Left ventricle myocardium inferior (tissue), 1 donor: ENCODE measurements at places on chromosomes 1 and 21. TPM values are rescaled to one million over a fixed set of nuclear protein-coding genes. Genes with fewer than 3 reads are reported as not detected.

OR2AK2 gene
- total RNA-seq = not detected

OR2M3 gene
- total RNA-seq = not detected

DNA sequence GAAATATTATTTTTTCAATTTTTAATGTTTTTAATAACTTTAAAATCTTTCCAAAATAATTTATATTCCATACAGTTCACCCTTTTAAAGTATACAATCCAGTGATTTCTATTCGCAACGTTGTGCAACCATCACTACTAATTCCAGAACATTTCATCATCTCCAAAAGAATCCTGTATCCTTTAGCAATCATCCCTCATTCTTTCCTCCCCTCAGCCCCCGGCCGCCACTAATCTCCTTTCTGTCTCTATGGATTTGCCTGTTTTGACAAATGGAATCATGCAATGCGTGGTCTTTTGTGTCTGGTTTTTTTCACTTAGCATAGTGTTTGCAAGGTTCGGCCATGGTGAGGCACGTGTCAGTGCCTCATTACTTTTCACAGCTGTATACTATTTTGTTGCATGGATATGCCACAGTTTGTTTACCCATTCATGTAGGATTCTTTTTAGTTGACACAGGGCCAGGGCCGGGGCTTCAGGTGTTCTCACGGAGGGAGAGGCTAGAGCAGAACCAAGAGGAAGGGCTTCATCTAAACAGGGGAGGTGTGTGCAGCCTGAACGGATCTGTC lies 40.6 kb upstream of the ZBTB40 start:
- no peaks in the 10 kb centered on the region for H3K4me1 ChIP-seq
- H3K4me3 ChIP-seq = no peak overlapping the region
- DNase-seq = no peak
- H3K27ac ChIP-seq = no peak overlapping the region
- H3K27me3 ChIP-seq = peaks cover 22% of the 10 kb centered on the region
- no peaks in the 10 kb centered on the region for H3K36me3 ChIP-seq

SLFNL1 gene
- 0.16 TPM for total RNA-seq

RGS18 gene
- total RNA-seq = 0.71 TPM

SH3BGR gene
- total RNA-seq = 103 TPM

DNA sequence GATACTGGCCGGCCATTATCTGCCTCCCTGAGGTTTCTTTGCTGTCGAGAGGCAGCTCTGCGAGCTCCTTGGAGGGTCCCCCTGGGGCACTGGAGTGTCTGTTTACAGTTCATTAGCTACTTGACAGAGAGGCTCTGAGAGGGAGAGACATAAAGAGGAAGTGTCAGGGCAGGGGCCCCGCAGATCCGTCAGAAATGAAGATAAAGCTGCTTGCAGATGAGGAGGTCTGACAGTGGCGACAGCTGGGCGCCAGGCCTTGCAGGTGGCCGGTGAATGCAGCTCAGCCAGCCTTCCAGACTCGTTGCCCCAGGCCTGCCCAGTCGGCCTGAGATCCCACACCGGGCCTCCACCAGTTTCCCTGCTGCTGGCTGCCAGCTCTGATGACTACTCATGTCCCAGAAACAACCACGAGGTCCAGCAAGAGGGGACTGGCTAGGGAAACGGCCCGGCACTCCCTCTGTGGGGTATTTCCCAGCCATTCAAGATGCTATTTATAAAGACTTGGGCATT lies 84.7 kb downstream of the DISP3 start:
- no peaks in the 10 kb centered on the region for H3K4me1 ChIP-seq
- peaks cover 93% of the 10 kb centered on the region for H3K27me3 ChIP-seq
- no peak for DNase-seq
- no peaks in the 10 kb centered on the region for H3K36me3 ChIP-seq

WDR47 gene
- total RNA-seq = 20.0 TPM

PTP4A2 gene
- 203 TPM for total RNA-seq

- DNase-seq = no peak
- H3K27ac ChIP-seq = no peak overlapping the region
- no peaks in the 10 kb centered on the region for H3K4me1 ChIP-seq
- H3K27me3 ChIP-seq = peaks cover 22% of the 10 kb centered on the region
Observed at GRCh38 chr1:53608071-53608470, 130.9 kb downstream of the GLIS1 start.

CA6 gene
- not detected for total RNA-seq

GRCh38 chr1:69433073-69433472 lies 134.6 kb upstream of the LRRC7 start:
- H3K27me3 ChIP-seq = peaks cover 7% of the 10 kb centered on the region
- H3K36me3 ChIP-seq = no peaks in the 10 kb centered on the region
- no peak for DNase-seq
- H3K4me3 ChIP-seq = no peak overlapping the region
- no peaks in the 10 kb centered on the region for H3K4me1 ChIP-seq

DNA sequence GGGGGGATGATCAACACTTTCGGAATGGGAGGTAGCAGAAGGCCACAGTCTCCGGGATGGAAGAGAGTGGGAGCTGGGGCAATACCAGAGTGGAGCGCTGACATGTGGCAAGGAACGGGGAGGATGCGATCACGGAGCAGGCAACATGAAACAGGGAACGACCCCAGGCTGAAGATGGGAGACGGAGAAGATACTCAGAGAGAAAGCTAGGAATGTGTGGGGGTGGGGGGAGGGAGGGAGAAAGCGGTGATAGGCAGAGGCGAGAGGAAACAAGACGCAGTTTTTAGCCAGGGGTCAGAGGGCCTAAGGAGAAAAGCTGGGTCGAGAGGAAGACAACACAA lies 577 bp downstream of the RAB3GAP2 start:
- peaks cover 4% of the 10 kb centered on the region for H3K27me3 ChIP-seq
- H3K4me1 ChIP-seq = peaks cover 62% of the 10 kb centered on the region
- H3K4me3 ChIP-seq = peak overlapping the region; percentile 95
- no peak for DNase-seq
- H3K27ac ChIP-seq = peak overlapping the region; percentile 88

- no peak overlapping the region for H3K27ac ChIP-seq
- H3K27me3 ChIP-seq = no peaks in the 10 kb centered on the region
- H3K4me1 ChIP-seq = no peaks in the 10 kb centered on the region
- DNase-seq = no peak
- no peaks in the 10 kb centered on the region for H3K36me3 ChIP-seq
- H3K4me3 ChIP-seq = no peak overlapping the region
Observed at GRCh38 chr1:71676979-71677925, 596.4 kb upstream of the ZRANB2 start.

GRCh38 chr1:24309762-24310485 lies 9.2 kb upstream of the GRHL3 start:
- H3K36me3 ChIP-seq = no peaks in the 10 kb centered on the region
- no peak overlapping the region for H3K27ac ChIP-seq
- no peak overlapping the region for H3K4me3 ChIP-seq

DNA sequence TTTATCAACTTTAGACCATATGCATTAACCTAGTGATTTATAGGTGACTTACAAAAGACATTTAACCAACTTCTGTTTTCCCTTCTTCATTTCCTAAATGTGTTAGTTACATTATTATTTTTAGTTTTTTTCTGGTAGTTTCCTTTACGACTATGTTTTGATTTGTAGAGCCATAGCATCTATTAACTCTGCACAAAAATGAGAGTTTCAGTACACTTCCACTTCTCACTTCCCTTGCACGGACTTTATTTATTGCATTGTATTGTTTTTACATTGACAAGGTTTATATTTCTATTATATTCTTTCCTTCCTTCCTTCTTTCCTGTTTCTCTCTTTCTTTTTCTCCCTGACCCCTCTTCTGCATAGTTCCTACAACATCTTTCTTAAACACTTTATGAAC lies 14.7 kb downstream of the PKN2 start:
- no peak overlapping the region for H3K4me3 ChIP-seq
- no peak overlapping the region for H3K27ac ChIP-seq
- H3K27me3 ChIP-seq = no peaks in the 10 kb centered on the region
- DNase-seq = no peak
- H3K4me1 ChIP-seq = peaks cover 63% of the 10 kb centered on the region

TMOD4 gene
- total RNA-seq = not detected

DNA sequence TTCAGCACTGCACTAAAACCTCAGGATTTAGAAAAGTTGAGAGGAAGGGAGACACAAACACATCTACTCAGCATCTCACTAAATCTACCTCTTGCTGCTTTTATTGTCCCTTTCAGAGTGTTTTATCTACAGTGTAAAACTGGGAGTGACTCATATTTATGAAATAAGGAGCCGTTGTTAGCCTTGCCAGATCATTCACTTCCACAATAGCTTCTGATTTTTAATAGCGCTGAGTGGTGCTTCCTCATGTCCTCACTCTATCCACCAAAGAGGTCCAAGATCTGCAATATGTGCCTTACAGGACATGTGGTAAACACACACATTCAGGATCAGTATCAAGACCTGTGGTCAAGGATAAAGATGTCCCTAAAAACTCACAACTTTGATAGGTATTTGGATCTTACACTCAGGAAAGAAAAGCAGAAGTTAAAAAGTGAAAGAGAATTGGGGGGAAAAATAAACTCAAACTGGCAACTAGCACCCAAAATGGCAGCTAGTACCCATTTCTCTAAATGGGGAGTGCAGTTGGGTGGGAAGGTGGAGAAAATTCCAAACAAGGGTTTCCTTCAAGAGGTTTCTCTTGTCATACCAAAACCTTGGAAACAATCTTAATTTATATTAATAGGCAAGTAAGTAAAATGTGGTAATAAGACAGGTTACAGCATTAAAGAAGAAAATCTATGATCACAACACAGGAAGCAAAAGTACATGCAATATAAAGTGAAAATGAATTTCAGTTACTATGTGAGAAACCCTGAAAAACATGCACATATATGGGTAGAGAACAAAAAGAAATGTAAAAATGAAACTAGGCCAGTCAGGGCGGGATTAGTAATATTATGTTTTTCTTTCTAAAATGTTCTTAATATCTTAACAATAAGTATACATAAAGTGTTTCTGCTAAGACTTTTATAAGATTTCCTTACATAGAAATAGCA lies 15.9 kb downstream of the DUSP10 start:
- H3K27me3 ChIP-seq = no peaks in the 10 kb centered on the region
- H3K4me1 ChIP-seq = peaks cover 71% of the 10 kb centered on the region
- DNase-seq = no peak

DNA sequence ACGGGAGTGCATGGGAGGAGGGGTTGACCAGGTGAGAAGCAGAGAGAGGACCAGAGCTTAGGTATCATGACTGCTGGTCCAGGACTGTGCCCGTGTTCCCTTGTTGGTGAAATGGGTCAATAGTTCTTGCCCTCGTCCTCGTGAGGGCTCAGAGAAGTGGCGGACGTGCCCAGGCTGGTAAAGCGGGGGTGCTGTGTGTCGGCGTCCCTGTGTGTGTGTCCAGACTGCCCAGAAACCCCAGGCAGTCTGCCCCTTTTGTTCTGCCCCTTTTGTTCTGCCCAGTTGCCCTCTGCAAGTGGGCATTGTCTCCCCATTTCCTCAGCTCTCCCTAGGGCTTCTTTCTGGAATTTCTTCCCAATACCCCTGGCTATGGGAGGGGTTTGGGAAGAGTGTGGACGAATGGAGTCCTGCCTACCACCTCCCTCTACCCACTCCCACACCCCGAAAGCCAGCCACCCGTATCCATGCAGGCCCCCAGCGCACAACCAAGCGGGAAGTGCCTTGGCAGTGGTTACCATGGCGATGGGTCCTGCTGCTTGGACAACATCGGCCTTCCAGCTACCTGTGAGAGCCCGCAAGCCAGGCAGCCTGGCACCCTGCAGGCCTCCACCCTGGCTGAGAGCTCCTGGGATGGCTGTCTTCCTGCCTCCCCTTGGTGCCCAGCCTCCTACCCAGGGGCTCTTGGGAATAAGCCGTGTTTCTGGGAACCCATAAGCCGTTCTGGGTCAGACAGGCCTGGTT lies 34.7 kb downstream of the ACOT11 start:
- H3K36me3 ChIP-seq = peaks cover 2% of the 10 kb centered on the region
- no peak overlapping the region for H3K4me3 ChIP-seq
- no peaks in the 10 kb centered on the region for H3K27me3 ChIP-seq
- no peak for DNase-seq
- peaks cover 94% of the 10 kb centered on the region for H3K4me1 ChIP-seq

GRCh38 chr1:109199710-109200109 lies 14.0 kb upstream of the SARS1 start:
- DNase-seq = no peak
- no peaks in the 10 kb centered on the region for H3K36me3 ChIP-seq
- no peak overlapping the region for H3K27ac ChIP-seq
- peaks cover 16% of the 10 kb centered on the region for H3K4me1 ChIP-seq
- no peaks in the 10 kb centered on the region for H3K27me3 ChIP-seq
- no peak overlapping the region for H3K4me3 ChIP-seq
